ENCODE measurements at places on chromosomes 16 and 17. TPM values are rescaled to one million over a fixed set of nuclear protein-coding genes. Genes with fewer than 3 reads are reported as not detected.

The OR2C1 gene
- total RNA-seq = 0.46 TPM

The GFER gene
- 17.4 TPM for total RNA-seq

The CACNG3 gene
- total RNA-seq = not detected

The CNTD1 gene
- 0.34 TPM for total RNA-seq

The NLRC3 gene
- 19.9 TPM for total RNA-seq

The NLGN2 gene
- total RNA-seq = 3.8 TPM

The RNF112 gene
- total RNA-seq = 4.6 TPM

The HS3ST2 gene
- 2.8 TPM for total RNA-seq

The CHST5 gene
- total RNA-seq = 1.7 TPM

The EVI2A gene
- 19.8 TPM for total RNA-seq

The TBC1D26 gene
- not detected for total RNA-seq

DNA sequence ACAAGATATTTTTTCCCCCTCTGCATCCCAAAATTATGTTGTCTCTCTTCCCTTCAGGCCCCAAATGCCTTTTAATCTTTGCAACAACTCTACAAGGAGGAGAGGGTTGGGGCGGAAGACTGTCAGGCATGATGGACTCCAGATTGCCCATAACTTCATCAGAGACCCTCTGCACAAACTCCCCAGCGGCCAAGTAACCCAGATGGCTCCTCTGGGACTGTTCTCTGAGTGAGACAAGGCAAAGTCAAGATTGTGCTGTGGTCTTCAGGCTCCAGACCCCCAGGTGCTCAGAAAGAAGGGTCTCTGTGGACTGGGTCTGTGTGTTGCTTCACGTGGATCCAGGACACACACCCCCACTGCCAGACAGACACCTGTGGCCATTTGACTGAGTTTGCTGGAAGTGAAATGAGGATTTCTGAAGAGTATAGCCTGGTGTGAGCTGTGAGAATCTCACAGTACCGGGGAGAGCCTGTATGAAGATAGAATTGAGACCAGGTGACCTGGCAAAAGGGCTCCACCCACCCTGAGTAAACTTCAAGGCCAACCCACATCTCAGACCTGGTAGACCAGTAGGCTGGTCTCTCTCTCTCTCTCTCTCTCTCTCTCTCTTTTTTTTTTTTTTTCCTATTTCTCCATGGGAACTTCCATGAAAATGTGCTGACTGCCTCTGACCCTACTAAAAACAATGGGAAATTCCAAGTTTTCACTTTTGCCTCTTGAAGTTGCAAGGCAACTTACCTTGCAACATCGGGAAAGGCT, 354.1 kb downstream of the SOX9 start:
- no peak for DNase-seq

- DNase-seq = peak; percentile 44
Measured at GRCh38 chr17:67441052-67441895, 64.2 kb downstream of the PITPNC1 start.

DNA sequence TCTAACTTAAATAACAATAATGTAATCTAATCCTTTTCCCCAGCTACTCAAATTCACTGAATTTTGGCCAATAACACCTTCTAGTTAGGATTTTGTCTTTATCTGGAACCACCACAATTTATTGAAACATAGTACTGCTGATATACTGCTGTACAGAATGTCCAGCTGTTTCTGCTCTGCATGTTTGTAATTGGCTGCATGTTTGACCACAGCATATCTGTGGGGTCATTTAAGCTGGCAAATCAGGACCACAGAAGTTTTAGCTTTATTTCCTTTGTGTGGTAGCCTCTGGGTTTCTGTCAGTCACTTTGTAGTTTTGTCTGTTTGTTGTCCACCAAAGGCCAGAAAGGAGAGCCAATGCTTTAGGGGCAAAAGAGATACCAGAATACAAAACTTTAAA, 22.2 kb upstream of the RAB11FIP4 start:
- DNase-seq = no peak

DNA sequence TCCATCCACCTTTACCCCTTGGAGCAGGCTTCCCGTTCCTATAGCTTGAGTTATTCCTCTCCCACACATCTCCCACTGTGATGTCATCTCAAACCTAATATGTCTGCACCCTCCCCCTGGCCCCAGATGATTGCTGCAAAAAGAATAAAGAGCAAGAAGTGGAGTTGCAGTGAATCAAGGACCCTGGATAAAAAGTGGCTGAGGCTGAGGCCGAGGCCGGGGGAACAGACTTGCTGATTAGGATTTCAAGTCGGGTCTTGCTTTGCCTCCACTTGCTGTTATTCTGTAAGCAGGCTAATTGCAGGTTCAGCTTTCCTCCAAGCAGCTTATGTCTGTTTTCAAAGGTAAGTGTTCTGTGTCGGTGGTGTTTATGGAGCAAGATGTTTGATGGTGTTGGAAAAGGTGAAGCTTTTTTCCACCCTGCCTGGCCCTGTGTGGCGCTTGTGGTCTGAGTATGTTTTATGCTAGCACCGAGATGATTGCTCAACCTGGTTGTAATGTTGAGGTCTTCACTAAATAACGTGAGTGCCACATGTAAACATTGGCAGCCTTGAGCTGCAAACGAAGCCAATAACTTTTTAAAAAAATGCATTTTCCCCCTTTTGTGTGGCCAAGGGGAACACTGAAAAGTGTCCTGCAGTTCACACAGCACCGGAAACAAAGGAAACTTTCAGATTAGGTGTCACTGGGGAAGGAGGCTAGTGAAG, 15.4 kb downstream of the HS3ST3B1 start:
- no peak for DNase-seq

- no peak for DNase-seq
Measured at GRCh38 chr17:36864827-36865430, 72.3 kb upstream of the LHX1 start.

GRCh38 chr17:48127371-48128051, 19.9 kb downstream of the SNX11 start:
- DNase-seq = no peak

GRCh38 chr16:86597126-86597879, 19.0 kb downstream of the FOXL1 start:
- no peak for DNase-seq

DNA sequence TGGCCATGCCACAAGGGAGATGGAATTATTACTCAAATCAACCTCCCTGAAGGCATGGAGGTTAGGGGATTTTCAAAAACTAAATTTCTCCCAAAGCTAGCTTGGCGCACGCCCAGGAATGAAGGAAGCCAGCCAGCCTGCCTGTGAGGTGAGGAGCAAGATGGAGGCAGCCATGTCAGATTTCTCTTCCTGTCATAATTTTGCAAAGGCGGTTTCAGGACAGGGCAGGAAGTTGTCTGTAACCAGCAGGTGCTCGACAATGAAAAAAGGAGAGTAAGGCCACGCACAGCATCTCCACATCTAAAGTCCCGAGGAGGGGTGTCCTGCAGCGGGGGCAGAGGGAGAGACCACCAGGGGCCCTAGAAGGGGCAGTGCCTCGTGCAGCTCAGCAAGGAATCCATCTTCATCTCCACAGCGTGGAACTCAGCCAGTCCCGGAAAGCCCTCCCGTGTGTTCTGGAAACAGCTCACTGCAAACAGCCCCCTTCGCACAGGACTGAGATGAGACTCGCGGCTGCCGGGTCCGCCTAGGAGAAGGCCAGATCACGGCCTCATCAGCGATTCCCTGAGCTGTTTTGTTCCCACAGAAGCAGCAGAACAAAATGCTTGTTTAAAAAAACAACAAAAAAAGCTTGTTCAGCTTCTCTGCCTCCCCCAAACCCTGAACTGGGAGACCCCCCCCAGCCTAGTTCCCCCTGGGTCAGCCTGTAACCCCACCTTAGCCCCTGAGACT, 47.8 kb downstream of the SLC7A5 start:
- no peak for DNase-seq

GRCh38 chr17:81095383-81095762, 60.4 kb downstream of the BAIAP2 start:
- DNase-seq = no peak

GRCh38 chr17:61942085-61942484, 14.3 kb upstream of the INTS2 start:
- DNase-seq = no peak

DNA sequence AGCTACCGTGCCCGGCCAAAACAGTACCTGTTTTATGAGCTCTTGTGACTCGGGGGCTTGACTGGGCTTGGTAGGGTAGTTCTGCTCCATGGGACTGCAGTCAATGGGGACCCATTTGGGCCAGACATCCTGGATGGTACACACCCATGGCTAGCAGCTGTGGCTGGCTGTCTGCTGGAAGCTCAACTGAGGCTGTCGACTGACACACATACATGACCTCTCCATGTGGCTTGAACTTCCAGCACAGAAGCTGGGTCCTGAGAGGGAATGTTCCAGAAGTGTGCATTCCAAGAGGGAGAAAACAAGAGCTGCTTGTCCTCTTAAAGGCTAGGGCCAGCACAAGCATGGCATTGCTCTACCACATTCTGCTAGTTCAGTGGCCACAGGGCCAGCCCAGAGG, 14.9 kb upstream of the NKD1 start:
- no peak for DNase-seq

- DNase-seq = peak; percentile 97
Measured at GRCh38 chr16:14629919-14630619, at the start of gene PARN. PARN (minus strand) TSS chr16:14630260; CDS start chr16:14630125, 135 bp downstream.

DNA sequence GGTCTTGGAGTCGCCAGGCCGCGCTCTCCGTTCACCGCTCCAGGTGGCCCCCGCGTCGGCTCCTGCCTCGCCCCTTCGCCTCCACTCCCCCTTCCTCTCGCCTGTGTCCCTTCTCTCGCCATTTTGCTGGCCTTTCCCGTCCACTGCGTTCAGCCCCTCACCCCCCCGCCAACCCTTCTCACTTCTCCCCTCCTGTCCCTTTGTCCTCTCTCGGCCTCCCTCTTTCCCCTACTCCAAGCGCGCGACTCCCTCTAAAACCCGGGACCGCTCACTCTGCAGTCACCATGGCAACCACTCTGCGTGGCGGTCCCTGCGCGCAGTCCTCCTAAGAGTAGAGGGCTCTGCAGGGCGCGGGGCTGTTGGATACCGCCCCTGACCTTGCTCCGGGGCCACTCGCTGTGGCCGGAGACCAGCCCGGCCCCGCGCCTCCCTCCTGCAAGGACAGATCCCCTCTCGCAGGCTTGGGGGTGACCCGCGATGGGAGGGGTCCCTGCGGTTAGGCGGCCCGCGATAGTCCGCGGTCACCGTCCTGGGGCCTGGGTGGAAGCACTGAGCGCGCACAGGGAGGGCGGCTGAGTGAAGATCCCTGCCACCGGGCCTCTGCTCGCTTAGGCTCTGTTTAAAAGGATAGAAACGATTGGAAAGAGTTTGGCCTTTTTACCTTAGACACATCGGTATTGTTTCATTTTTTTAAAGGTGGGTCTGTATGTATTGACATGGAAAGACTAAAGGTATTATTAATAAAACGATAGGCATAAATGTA, 454 bp downstream of the CCDC40 start:
- DNase-seq = peak; percentile 87

DNA sequence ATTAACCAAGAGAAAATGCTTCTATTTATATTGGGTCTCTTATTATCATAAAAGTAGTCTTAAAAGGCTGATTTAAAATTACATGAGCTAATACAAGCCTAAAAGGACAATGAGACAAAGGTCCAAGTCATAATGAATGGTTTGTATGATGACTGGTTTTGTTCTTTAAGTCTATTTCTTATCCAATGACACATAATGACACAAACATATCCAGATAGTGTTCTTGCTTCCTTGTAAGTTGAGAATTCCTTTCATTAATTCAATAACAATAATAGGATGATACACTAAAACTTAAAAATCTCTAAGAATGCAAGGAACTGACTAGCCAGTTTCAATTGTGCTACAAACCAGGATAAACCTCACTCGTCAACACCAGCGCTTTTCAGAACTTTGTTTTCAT, 244.1 kb downstream of the CEP112 start:
- no peak for DNase-seq

GRCh38 chr16:78310990-78311561, 211.6 kb downstream of the WWOX start:
- no peak for DNase-seq

GRCh38 chr16:19884611-19885450, at the start of gene GPRC5B:
GPRC5B (minus strand) TSS chr16:19884848; CDS start chr16:19872845, 12,003 bp downstream.
- peak; percentile 90 for DNase-seq

GRCh38 chr16:61892531-61892930, 143.7 kb downstream of the CDH8 start:
- no peak for DNase-seq

- DNase-seq = no peak
Measured at GRCh38 chr17:20930081-20930760, 112.6 kb downstream of the USP22 start.

GRCh38 chr17:75011401-75012095, 922 bp upstream of the MRPL58 start:
- peak; percentile 45 for DNase-seq

DNA sequence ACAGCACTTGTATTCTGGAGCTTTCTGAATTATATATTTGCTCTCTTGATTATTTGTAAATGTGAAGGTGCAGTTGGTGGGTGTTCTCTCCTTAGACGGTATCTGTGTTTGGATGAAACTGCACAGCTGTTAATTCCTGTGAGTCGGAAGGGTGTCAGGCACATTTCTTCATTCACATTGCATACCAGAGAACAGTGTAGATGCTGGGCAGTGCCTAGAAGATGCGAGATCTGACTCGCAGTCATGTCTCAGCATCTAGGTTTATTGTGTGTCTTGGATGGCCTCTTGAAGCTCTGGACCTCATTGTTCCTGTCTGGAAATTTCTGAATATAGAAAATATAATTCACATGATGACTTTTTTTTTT, 61.2 kb downstream of the CLEC16A start:
- DNase-seq = no peak

DNA sequence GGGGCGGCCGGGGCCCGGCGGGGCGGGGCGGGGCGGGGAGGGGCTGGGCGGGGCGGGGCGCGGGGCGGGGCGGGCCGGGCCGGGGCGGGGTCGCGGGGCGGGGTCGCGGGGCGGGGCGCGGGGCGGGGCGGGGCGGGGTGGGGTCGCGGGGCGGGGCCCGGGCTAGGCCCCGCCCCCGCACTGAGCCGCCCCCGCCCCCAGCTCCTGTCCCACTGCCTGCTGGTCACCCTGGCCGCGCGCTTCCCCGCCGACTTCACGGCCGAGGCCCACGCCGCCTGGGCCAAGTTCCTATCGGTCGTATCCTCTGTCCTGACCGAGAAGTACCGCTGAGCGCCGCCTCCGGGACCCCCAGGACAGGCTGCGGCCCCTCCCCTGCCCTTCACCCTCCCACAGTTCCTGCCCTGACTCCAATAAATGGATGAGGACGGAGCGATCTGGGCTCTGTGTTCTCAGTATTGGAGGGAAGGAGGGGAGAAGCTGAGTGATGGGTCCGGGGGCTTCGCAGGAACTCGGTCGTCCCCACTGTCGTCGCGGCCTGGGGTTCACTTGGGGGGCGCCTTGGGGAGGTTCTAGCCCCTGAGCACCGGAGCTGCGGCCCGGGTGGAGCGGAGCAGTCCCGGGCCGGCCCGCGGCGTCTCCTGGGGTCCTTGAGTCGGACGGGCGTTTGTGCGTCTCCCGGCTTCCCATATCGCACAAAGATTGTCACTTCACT, 795 bp upstream of the HBM start:
- peak; percentile 78 for DNase-seq

DNA sequence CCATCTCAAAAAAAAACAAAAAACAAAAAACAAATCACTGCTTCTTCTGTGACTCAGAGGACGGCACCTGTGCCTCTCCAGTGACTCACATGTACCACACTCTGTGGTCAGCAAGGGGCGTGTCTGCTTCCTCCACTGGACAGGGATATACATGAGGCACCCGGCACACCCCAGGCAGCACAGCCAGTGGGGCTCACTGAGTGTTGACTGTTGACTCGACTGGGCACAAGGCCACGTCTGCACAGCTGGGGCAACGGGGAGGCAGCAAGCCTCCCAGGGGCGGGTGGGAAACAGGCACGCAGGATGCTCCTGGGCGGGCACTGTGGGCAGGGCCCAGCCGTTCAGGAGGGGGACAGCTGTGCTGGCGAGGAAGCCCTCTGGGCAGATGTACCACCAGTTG, 64.1 kb downstream of the TIMM22 start:
- DNase-seq = peak; percentile 73

Measured in upper lobe of left lung (tissue), 6 donors.